ENCODE measurements at places on chromosomes 2 and 18. TPM values are rescaled to one million over a fixed set of nuclear protein-coding genes. Genes with fewer than 3 reads are reported as not detected.

DNA sequence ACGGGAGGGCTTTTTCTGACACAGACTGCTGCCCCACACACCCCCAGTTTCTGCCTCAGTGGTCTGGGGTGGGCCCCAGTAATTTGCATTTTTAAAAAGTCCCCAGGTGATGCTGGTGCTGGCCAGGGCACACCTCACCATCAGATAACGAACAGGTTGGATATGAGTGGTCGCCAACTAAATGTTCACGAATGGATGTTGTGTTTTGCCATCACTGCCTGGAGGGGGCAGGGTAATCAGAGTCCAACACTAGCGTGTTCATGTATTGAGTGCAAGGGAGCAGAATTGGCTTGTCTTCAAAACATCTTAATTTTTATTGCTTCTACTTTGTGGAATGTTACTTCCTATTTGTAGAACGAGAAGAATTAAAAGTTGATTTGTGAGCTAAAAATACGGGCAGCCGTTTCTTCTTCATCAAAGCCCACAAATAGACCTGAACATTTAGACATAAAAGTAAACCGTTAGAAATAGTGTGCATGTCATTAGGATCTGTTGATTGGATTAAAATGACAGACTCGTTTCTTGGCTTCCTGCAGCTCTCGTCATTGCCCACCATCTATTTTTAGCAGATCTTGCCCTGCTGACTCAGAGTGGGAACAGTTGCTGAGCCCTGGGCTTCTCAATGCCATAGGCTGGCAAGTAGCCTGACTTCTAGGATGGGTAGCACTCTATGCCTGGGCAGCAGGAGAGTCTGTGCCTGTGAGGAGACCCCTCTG is 45.2 kb downstream of the NCK2 start:
- no peak for DNase-seq

DNA sequence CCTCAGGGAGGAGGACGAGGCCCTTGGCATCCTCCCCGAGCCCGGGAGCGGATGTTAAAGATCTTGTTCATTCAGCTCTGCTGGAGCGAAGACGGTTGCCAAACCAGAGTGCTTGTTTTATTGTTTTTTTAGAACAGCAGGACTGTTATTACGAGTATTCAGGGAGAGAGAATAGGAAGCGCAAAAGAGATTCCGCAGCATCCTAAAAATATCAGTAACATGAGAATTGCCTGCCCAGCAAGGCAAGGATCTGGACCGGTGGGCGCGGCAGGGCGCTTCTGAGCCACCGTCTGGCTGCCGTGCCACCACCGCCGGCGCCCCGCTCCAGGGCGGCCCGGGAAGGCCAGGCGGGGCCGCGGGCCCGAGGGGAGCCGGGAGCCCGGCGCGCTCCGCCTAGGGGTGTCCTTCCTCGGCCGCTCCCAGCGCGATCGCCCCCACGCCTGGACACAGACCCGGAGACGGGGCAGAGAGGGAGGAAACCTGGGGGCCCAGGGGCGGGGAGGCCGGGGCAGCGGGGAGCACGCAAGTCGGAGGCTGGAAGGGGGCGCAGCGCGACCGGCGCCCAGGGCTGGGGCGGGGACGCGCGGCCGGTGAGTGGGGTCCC is 843 bp downstream of the CYS1 start:
- peak; percentile 74 for DNase-seq

DNA sequence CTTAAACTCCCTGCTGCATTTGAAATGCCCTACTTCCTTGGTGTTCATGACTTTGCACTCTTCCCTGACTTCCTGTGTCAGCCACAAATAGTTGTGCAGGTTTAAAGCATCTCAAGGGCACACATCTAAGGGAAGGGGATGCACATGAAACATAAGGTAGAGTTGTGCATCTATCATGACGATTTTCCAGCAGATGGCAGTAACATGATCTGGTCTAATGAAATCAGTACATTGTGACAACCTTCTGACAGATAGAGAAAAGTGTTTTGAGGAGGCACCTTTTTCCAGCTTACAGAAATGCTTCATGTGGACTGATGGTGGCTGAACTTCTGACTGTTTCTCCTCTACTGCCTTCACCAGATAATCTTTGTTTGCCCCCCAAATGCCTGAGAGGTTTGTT is 238.9 kb downstream of the XIRP2 start:
- DNase-seq = no peak

GRCh38 chr2:12141618-12142258 is 395.3 kb downstream of the LPIN1 start:
- no peak for DNase-seq

The RNF152 gene
- 11.4 TPM for total RNA-seq
